ENCODE measurements at places on chromosomes 7 and 10. TPM values are rescaled to one million over a fixed set of nuclear protein-coding genes. Genes with fewer than 3 reads are reported as not detected.
A peak's percentile ranks its signal among the peaks of the same experiment; 100 is the strongest.

GRCh38 chr10:78263521-78263988 lies 229.9 kb downstream of the RPS24 start:
- peak; percentile 92 for DNase-seq

The POLR3A gene
- total RNA-seq: 21.4 TPM

DNA sequence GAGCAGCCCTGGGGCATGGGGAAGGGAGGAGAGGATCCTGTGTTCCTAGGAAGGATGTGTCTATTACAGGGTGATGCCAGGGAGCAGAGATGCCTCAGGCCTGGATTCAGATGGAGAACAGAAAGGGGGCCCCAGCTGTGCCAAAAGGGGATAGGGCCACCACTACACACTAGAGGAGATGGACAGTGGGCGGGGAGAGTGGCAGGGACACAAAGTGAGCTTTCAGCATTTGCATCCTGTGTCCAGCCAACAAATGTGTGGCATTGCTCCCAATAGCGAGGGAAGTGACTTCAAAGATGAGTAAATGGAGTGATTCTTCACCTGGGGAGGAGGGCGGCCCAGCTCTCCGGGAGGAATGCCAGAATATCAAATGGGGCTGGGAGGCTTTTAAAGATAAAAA lies 64.9 kb upstream of the WAPL start:
- DNase-seq: no peak

GRCh38 chr7:74627661-74628411 lies 29.7 kb upstream of the GTF2I start:
- DNase-seq: peak; percentile 27

- no peak for DNase-seq
These were observed 18.0 kb upstream of the SFR1 start for GRCh38 chr10:104103956-104104355.

DNA sequence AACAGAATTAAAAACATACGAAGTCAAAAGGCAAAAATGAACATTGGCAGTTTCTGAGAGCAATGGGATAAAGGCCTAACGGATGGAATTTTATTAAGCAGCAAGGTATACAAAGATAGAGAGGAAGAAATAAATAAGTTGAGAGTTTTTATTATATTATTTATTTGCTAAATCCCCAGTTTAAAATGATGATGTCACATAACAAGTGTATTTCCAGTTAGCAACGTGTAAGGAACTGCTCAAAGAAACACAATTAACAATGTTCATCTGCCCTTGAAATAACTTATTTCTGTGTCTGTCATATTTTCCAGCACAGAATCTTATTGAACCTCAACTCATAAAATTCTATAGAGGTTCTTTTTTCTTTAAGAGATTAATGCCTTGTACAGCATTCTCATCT lies 108.6 kb upstream of the TMEM106B start:
- no peak for DNase-seq
